Stimulated activated CD4-positive, alpha-beta T cell treated with anti-CD3 and anti-CD28 coated beads, Interleukin-15, amount 100 ng/mL, for 1 hour (primary cell): ENCODE measurements at places on chromosomes 5 and 9.

DNA sequence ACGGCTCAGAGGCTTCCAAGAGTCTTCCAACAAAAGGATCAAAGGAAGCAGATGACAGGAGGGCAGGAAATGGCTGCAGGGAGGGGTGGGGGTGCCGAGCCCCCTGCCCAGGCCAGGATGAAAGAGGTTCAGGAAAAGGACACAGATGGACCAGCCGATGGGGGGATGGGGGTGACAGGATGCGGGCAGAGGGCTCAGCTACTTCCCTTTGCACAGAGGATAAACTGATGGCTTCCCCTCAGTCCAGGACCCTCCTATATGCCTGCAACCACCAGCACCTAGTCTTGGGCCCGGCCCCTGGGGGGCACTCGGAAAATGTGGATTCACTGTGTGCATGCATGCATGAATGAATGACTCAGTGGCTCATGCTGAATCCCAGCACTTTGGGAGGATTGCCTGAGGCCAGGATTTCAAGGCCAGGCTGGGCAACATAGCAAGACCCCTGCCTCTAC is 148.2 kb downstream of the C9orf50 start:
- no peak for DNase-seq

DNA sequence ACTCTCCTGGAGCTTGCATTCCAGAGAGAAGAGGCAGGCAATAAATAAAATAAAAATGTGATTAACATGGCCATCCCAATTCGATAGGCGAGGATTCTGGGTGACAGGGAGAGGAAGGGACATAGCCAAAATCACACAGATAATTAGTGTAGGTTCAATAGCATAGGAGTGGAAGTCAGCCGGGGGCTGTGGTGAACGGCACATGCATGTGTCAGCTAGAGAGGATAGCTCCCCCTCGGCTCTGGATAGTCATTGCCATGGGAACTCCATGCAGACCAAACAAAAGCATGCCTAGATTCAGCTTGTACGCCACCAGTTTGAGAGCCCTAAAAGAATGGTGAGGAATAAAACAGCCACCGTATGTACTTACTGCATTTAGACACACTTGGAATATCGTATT is 223.5 kb downstream of the GRIA1 start:
- no peak for DNase-seq

GRCh38 chr9:93681269-93682154 is 105.1 kb downstream of the PHF2 start:
- no peak for DNase-seq

DNA sequence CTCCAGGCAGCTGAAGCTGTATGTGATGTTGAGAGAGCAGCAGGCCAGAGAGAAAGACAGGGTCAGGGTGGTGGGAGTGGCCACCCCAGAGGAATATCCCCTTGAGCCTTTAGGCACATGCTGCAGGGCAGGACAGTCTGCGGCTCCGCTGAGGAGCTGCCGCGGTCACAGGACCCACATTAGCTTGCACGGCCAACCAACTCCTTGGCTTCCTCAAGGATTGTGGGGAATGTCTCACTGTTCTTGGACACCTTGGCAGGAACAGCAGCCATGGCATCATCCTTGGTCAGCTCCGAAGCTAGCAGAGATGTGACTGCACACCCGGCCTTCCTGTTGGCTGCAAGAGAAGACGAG is 27.8 kb downstream of the PCDHGC5 start:
- DNase-seq = no peak

GRCh38 chr9:38652044-38652443 is 31.6 kb upstream of the ANKRD18A start:
- DNase-seq = no peak

GRCh38 chr5:147240266-147240985 is 5.6 kb downstream of the STK32A start:
- DNase-seq = no peak

- DNase-seq = no peak
Observed at GRCh38 chr9:22446589-22446949, at the start of gene DMRTA1. Gene DMRTA1, plus strand, starts transcription at chr9:22446824. Its CDS starts 242 bp downstream, at chr9:22447066.

DNA sequence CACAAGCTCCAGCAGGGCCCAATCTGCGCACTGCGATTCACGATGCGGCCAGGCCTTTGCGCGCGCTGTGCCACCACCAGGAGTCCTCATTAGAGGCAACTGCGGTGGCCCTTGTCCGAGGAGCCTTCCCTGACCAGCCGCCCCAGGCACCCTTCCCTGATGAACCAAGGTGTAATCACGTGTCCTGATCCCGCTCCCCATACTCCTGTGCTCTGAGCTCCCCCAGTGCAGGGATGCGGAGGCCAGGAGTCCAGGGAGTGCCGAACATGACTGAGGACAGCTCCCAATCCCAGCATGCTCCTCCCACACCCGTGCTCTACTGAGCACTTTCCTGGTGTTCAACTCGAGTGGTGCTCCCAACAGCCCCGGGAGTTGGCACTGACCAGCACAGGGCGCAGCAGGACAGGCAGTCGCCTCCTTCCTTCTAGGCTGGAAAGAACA is 134.8 kb downstream of the ZNF354C start:
- DNase-seq = no peak

- no peak for DNase-seq
Observed at GRCh38 chr5:5278815-5279381, 138.8 kb downstream of the ADAMTS16 start.

DNA sequence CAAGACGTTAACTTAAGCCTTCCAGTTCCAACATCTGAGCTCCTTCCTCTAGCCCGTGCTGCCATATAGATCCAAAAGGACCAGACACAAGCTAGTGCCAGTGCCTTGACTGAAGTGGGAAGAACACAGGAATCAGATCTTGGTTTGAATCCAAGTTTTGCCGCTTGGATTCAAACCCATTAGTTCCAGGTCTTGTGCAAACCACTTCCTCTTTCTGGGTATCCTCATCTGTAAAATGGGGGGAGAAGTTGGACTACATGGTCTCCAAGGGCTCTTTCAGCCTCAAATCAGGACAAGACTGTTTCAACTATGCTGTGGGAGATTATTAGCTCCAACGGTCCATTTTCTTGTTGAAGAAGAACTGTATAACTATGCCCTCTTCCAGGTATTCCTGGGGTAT is 32.6 kb downstream of the TTLL11 start:
- DNase-seq = no peak

GRCh38 chr9:111099199-111100008 is 61.1 kb upstream of the LPAR1 start:
- DNase-seq = no peak

- no peak for DNase-seq
Observed at GRCh38 chr5:56674441-56674840, 140.9 kb upstream of the MAP3K1 start.

- no peak for DNase-seq
Observed at GRCh38 chr5:91598216-91598615, 215.1 kb upstream of the ARRDC3 start.

GRCh38 chr5:141369994-141370848 is at the start of gene PCDHGB3:
Gene PCDHGB3, plus strand, starts transcription at chr5:141370242. Its CDS starts 153 bp downstream, at chr5:141370395.
- no peak for DNase-seq

DNA sequence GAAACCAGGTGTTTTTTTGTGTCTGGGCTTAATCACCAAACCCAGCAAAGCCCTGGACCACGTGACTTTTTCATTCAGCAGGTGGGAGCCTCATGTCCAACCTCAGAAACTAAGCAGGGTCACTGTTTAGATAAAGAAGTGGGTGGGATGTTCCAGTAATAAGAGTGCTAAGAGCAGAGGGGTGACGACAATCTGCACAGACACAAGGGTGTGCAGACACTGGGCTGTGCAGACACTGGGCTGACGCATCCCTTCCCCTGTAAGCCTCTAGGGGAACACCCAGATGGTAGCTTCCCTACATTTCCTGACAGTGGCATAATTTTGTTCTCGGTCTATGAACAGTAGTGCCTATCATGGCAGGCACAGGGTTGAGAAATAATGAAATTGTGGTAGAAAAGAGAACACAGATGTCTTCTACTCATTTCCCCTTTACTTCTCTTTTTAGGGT is 85.1 kb downstream of the SAXO1 start:
- DNase-seq = no peak
